ENCODE measurements at places on chromosomes 4 and X.

GRCh38 chr4:17599826-17600225, 14.6 kb upstream of the MED28 start:
- DNase-seq = no peak

- DNase-seq = no peak
Observed at GRCh38 chrX:154717824-154718223, 33.1 kb downstream of the GAB3 start.

GRCh38 chr4:133995243-133995960, 206.2 kb downstream of the PABPC4L start:
- DNase-seq = no peak

DNA sequence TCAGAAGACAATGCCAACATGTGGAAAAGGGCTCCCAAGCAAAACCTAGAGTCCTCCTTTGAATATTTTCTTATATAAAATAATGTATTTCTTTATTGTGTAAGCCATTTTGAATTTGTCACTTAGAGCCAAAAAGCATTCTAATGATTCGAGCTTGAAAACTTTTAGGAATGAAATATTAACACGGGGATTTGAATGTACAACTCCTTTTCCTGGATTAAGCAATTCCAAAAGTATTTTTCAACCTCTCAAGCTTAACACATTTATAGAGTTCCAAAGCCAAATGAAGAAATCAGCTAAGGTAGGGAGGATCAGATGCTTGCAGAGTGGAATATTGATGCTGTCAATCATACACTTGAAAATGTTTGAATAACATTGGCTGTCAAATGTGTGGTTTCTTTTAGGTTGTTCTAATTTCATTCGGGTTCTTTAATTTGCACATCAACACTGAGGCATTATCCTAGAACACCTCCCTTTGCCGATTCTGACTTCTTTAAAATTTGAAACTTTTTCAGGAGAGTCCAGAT, 67.2 kb upstream of the ETNPPL start:
- no peak for DNase-seq

DNA sequence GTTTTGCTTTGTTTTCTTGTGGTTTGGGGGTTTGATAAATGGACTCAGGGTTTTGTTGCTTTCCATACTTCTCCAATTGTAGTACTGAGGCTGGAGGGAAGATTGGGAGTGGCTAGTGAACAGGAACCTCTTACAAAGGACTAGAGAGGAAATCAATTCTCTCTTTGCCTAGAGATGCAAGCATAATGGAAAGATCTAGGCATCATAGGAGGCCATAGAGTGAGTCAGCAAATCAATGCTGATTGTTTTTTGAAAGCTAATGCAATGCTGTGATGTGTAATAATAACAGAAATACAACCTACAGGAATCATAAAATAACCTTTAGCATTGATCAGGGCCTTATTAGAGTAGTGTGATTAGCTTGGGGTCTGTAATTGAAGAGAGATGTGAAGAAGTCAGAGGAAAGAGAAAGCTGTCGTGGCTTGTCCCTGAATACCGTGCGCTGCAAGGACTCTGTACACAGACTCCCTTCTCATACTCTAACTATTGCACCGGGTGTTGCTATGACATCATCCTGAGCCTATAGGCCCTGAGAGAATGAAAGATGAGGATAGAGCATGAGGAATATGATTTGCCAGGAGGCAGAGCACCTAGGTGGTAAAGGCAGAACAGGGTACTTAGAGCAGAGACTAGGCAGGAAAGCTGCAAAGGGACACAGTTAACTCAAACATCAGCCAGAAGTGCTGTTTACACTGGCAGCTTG, 29.3 kb upstream of the GPR101 start:
- no peak for DNase-seq

GRCh38 chr4:94757192-94758140, at the start of gene BMPR1B:
Gene BMPR1B (plus strand): TSS chr4:94757955. CDS start chr4:95104425, 346,470 bp downstream.
- no peak for DNase-seq

DNA sequence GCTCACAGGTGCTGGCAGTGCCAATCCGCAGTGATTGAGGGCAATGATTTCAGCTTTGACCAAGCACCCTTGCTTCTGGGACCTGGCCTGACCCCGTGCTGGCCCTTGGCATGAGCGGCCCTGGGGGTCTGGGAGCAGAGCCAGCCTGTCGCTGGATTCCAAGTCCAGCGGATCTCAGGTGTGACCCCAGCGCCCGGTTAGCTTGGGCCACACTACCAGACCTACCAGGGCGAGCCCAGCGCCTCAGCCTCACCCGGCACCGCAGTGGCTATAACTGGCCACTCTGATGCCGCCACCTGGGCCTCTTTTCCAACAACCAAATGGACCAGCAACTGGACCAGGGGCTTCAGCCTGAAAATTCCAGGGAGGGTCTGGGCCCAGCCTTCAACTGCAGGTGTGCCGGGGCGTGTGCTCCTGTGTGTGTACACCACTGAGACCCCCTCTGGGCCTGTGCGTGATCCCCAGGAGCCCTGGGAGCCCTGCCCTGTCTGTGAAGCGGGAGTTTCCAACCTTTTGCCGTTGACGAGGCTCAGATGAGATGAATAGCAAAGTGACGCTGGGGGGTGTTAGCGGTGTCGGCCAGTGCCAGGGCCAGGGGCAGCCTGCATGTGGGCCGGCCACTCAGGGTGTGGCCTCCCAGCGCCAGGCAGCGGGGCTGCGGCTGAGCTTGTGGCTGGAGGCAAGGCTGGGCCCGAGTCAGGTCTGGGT, 658 bp downstream of the SH3TC1 start:
- DNase-seq = no peak

GRCh38 chr4:170589597-170590191, 499.9 kb upstream of the AADAT start:
- DNase-seq = no peak
